NCI-H345 (cell line): ENCODE measurements at places on chromosomes 13 and 19.
A peak's percentile ranks its signal among the peaks of the same experiment; 100 is the strongest.

GRCh38 chr13:46624821-46625220 lies 71.9 kb downstream of the LRCH1 start:
- DNase-seq, result peak; percentile 1

GRCh38 chr19:46834121-46834520 lies 16.5 kb downstream of the AP2S1 start:
- DNase-seq, result no peak

- DNase-seq, result no peak
Measured at GRCh38 chr13:42028113-42028799, 20.2 kb upstream of the DGKH start.

- DNase-seq, result peak; percentile 93
Measured at GRCh38 chr19:40612831-40613689, 11.9 kb downstream of the LTBP4 start.

DNA sequence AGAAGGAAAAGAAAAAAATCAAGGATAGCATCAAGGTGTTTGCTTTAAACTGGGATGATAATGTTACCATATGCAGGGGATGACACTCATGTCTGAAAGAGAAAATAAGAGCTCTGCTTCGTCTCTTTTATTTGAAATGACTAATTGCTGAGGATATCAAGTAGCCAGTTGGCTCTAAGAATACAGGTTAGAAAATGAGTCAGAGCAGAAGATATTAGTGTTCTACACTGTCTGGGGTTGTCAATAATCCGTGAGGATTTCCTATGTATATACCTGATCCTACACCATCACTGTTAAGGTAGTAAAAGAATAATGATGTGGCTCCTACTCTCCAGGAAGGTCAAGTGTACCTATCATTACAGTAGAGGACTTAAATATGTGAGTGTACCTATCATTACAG lies 562.5 kb downstream of the GPC6 start:
- no peak for DNase-seq

GRCh38 chr19:41299046-41299754 lies 10.8 kb upstream of the CCDC97 start:
- no peak for DNase-seq

GRCh38 chr13:30618186-30618929 lies 638 bp downstream of the USPL1 start:
- DNase-seq, result peak; percentile 24

- DNase-seq, result no peak
Measured at GRCh38 chr19:33683881-33684537, 62.3 kb downstream of the CHST8 start.

- no peak for DNase-seq
Measured at GRCh38 chr19:16206046-16206605, 8.4 kb downstream of the AP1M1 start.

GRCh38 chr19:38693380-38694223 lies 46.2 kb downstream of the ACTN4 start:
- DNase-seq, result no peak
